ENCODE measurements at places on chromosomes 3 and 15. TPM values are rescaled to one million over a fixed set of nuclear protein-coding genes. Genes with fewer than 3 reads are reported as not detected.
A peak's percentile ranks its signal among the peaks of the same experiment; 100 is the strongest.

DNA sequence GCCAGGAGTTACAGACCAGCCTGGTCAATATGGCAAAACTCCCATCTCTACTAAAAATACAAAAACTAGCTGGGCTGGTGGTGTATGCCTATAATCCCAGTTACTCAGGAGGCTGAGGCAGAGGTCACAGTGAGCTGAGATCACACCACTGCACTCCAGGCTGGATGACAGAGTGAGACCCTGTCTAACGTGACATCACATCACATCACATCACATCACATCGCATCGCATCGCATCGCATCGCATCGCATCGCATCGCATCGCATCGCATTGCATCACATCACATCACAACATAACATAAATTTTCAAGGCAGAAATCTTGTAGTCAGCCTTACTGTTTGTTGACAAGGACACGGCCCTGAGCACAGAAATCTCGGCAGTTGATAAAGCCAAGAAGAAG, 44.4 kb downstream of the RBM6 start:
- no peak overlapping the region for H3K27ac ChIP-seq
- H3K36me3 ChIP-seq: peaks cover 22% of the 10 kb centered on the region
- no peak overlapping the region for H3K4me3 ChIP-seq
- no peaks in the 10 kb centered on the region for H3K27me3 ChIP-seq
- DNase-seq: no peak

- DNase-seq: peak; percentile 58
- H3K4me1 ChIP-seq: no peaks in the 10 kb centered on the region
- H3K27me3 ChIP-seq: peaks cover 16% of the 10 kb centered on the region
- no peak overlapping the region for H3K4me3 ChIP-seq
- no peak overlapping the region for H3K27ac ChIP-seq
These were observed 81.0 kb downstream of the CLDN11 start for GRCh38 chr3:170499562-170500156.

DNA sequence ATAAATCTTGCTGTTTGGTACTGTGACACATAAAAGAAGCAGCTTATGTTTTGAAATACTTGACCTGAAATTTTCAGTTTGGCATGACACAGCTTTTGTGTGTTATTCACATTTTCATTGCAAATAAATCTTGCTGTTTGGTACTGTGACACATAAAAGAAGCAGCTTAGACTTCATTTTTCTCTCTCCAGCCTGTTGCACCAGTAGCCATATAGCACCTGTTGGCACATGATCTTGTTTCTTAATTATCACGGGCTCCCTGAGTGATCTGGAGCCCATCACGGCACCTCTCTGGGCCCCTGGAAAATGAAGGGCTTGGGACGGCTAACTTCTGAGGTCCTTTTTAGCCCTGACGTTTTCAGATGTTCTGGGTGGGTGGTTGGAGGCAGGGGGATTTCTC, 77.4 kb upstream of the SLCO3A1 start:
- no peak for DNase-seq
- no peaks in the 10 kb centered on the region for H3K36me3 ChIP-seq
- peaks cover 18% of the 10 kb centered on the region for H3K27me3 ChIP-seq
- no peak overlapping the region for H3K4me3 ChIP-seq
- no peaks in the 10 kb centered on the region for H3K4me1 ChIP-seq
- H3K27ac ChIP-seq: no peak overlapping the region

FGF12 gene
- not detected for total RNA-seq

Measured in activated CD4-positive, alpha-beta T cell treated with anti-CD3 and anti-CD28 coated beads, Interleukin-2, amount 10 ng/mL, durations not matched to agents 24 days and 14 days (primary cell).